ENCODE measurements at places on chromosomes 12 and 14.

- DNase-seq: no peak
Measured at GRCh38 chr12:68305278-68305677, 26.9 kb downstream of the MDM1 start.

- no peak for DNase-seq
Measured at GRCh38 chr12:118302053-118302452, 70.7 kb downstream of the TAOK3 start.

GRCh38 chr14:45610318-45610717 lies 357.3 kb upstream of the MIS18BP1 start:
- DNase-seq: no peak

- peak; percentile 73 for DNase-seq
Measured at GRCh38 chr14:24132061-24132685, 1.7 kb downstream of the FITM1 start.

DNA sequence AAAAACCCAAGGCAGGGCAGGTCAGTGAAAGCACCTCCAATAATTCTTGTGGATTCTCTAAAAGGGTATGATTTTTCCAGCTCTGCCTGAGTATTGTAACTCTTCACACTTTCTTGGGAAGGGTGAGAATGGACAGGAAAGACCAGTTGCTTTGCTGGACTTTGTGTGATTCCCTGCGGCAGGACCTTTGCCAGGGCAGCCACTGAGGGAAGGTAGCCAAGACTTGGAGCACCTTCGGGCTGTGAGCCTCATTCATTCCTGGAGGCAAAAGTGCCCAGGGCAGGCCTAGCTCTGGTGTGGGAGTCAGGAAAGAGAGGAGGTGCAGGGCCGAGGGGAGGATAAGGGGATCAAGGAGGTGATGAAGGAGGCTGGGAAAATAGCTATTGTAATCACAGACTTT lies 80.2 kb downstream of the VCPKMT start:
- no peak for DNase-seq

GRCh38 chr12:2919249-2919648 lies 28.6 kb downstream of the TULP3 start:
- no peak for DNase-seq

GRCh38 chr12:11777962-11778361 lies 128.5 kb downstream of the ETV6 start:
- DNase-seq: no peak

GRCh38 chr12:14307004-14307403 lies 58.5 kb upstream of the ATF7IP start:
- DNase-seq: no peak

DNA sequence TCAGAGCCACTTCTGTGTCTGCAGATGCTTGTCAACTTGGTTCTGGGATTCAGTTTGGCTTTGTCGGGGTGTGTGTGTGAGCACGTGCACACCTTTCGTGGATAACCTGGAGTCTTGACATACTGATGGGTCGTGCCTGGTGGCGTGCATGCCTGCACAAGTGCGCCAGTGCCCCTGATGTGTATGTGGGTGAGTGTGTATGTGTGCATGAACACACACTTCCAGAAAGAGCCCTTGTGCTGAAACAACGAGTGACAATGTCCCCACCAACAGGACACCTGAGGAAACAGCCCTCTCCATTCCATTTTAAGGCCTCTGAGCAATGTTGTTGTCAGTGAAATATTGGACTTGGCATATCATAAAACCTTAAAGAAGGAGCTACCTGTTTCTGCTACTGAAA lies 53.9 kb downstream of the SMUG1 start:
- DNase-seq: no peak

GRCh38 chr12:119225454-119225853 lies 46.7 kb downstream of the HSPB8 start:
- no peak for DNase-seq

GRCh38 chr12:93108985-93109384 lies 179.9 kb upstream of the EEA1 start:
- DNase-seq: no peak

DNA sequence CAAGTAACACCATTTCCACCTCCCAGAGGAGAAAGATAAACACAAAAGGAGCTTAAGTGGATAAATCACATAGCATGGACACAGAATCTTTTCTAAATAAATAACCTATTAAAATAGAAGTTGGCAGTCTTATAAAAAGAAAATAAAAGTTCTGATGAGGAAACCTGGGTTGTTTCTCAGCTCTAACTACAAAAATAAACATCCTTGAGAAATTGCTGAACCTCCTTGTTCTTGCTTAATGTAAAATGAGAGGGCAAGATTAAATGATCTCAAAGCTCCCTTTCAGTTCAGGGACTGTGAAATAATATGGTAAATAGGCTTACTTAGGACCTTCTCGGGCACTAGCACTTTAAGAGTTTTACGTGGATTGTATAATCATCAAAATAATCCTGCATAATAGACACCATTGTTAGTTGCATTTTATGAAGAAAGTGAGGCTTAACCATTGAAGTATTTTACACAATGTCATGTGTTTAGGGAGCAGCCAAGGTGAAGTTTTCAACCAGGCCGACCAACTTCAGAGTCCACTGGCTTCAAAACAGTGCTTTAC lies 214.0 kb upstream of the NOVA1 start:
- DNase-seq: no peak

- DNase-seq: no peak
Measured at GRCh38 chr12:119181202-119181601, 2.5 kb downstream of the HSPB8 start.

DNA sequence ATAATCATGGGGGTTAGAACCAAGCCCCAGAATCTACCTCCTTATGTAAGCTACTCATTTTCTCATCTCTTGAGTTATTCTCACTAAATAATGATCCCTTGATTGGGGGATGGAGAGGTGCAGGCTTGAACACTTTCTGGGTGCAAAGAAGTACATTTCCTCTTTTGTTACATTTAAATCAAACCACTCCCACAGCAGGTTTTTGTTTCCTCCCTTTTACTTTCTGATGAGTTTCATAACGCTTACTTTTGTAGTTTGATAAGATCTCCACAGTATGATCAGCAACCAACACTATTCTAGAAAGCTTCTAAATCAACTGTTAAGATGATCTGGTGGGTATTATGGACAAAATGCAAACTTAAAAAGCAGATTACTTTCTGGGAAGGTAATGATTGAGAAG lies 20.5 kb downstream of the VCPKMT start:
- no peak for DNase-seq

DNA sequence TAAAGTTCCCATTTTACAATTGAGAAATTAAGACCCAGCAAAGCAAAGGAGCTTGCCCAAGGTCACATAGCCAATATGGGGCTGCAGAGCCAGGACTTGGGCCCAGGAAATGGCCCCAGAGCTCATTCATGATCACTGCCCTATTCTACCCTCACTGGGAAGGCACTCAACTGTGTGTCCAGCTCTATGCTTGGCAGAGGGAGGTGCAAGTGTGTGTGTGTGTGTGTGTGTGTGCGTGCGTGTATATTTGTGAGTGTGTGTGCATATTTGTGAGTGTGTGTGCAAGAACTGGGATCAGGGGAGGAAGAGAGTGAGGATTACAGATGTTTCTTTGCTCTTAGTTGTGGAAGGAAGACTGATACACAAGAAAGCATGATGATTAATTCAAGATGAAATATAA lies 151.2 kb upstream of the CRY1 start:
- DNase-seq: no peak

DNA sequence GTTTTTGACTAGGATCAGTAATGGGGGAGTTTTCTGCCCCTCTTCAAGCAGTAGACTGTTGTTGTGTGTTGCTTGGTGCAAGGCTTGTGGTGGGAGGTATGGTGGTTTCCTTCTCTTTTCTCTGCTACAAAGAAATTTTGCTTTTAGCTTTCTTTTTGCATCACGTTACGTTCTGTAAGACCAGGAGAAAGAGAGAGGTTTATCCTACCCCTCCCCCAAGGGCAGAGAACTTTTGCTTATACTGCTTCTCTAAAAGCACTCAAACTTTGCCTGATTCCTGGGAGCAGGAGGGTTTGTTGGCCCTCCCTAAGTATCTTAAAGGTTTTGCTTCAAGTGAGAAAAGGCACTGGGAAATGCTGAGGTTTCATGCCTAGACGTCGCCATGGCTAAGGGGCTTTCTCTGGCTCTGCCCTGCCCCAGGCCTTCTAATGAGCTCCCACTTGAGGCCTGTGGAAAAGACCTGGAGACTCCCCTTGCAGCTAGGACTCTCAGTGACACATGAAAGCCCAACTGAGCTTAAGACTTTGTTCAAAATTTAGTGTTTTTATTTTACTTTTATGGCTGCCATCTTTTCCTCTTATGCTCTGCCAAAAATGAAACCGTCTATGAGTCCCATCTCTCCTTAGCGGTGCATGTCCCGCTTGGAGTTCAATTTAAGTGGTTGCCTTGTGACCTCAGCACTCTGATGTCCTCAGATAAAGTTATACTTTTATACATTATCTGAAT lies 49.2 kb downstream of the EIF2S3B start:
- DNase-seq: no peak

- DNase-seq: no peak
Measured at GRCh38 chr12:14621826-14622225, 54.1 kb upstream of the PLBD1 start.

GRCh38 chr12:52247622-52248540 lies 14.8 kb downstream of the KRT7 start:
- DNase-seq: peak; percentile 43

GRCh38 chr12:60176891-60177290 lies 581.1 kb downstream of the SLC16A7 start:
- DNase-seq: no peak

- no peak for DNase-seq
Measured at GRCh38 chr12:120048263-120048662, 59.2 kb downstream of the BICDL1 start.

DNA sequence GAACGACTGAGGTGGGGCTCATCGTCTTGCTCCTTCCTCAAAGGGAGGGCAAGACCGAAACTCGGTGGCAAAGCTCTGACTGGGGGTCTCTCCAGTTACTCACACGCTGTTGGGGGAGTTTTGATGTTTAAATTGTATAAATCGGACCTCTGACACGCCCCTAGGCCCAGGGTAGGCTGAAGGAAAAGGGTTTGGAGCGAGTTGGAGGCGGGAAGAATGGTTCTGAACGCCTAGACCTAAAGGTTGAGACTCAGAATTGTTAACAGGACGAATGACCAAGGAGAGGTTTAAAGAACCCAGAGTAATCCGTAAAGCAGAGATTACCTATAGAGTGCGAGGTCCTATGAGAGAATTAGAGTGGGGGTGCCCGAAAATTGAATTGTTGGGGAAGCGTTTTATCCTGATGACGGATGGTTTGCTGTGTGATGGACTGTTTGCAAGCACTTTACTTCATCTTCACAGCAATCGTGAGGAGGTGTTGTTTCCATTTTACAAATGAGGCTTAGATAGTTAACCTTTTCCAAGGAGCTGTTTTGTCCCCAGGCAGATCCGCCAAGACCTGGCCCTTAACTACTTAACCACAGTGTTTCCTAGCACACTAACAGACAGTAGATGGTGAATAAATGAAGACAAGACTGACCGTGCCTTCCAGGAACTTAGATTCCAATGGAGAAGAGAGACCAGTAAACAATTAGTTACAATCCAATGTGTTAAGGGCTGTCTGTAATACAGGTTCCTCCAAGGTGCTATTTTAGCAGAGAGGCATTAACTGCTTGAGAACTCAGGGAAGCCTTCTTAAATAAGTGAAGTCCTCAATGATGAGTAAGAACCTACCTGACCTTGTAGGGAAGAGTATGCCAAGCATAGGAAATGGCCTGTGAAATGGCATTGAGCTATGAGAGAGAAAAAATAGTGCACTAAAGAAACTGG lies 929 bp upstream of the UBE2N start:
- DNase-seq: no peak

DNA sequence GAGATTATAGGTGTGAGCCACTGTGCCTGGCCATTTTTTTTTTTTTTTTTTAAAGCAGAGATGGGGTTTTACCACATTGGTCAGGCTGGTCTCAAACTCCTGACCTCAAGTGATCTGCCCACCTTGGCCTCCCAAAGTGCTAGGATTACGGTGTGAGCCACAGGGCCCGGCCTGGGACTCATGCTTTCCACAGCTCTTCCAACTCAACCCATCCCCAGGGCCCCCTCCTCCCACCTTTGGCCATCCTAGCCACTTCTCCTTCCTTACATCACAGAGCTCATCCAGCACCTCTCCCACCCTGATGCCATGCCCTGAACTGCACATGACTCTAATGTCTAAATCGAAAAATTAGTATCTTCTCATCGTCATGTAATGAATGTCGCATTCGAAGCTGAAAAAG lies 12.6 kb upstream of the TDRD9 start:
- peak; percentile 6 for DNase-seq

GRCh38 chr14:95323917-95324316 lies 4.2 kb upstream of the CLMN start:
- no peak for DNase-seq

GRCh38 chr14:93729993-93730392 lies 58.3 kb downstream of the PRIMA1 start:
- DNase-seq: no peak

GRCh38 chr14:34075042-34075744 lies 124.3 kb upstream of the EGLN3 start:
- DNase-seq: no peak

DNA sequence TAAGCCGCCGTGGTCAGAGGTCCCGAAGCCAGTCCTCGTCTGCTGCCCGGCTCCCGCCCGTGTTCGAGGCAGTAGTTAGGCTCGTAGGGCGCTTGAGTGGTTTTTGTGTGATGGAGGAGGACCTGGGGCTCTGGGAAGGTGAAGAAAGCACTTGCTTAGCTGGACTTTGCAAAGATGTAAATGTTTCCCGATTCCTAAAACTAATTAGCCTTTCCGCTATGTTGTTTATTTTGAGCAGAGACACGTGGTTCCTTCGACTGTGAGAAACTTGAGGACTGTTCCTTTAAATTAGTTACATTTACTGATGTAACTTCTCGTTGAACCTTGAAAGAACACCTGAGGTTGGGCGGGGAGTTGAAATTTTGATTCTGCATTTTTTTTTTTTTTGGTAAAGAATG lies 33.9 kb downstream of the MIA2 start:
- no peak for DNase-seq

- DNase-seq: no peak
Measured at GRCh38 chr12:131133015-131133905, 179.6 kb downstream of the ADGRD1 start.

DNA sequence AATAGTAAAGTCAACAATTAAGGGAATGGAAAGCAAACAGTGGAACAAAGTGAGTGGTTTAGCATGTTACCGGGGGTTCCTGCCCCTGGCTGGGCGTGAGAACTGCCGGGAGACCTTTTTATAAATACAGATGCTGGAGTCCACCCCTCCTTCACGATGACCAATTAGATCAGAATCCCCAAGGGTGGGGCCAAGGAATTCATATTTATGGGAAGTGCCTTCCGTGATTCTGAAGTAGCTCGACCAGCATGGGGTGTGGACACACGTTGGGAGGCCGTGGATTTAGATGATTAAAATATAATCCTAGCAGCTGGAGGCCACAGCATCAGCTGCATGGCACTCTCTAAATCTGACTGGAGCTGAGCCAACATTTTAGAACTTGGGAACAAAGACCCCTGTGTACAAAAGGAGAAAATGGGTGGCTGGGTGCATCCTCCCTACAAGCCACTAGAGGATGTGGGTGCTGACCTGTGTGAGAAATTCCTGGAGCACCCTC lies 87.9 kb downstream of the SRRM4 start:
- no peak for DNase-seq

- no peak for DNase-seq
Measured at GRCh38 chr12:84599539-84599938, 313.1 kb downstream of the SLC6A15 start.

GRCh38 chr12:56081393-56082347 lies 1.7 kb downstream of the ERBB3 start:
- DNase-seq: no peak

GRCh38 chr12:56601503-56601902 lies 28.6 kb downstream of the BAZ2A start:
- DNase-seq: peak; percentile 69
